Cortex of kidney (tissue), 1 donor: ENCODE measurements at places on chromosomes 7 and 10.

DNA sequence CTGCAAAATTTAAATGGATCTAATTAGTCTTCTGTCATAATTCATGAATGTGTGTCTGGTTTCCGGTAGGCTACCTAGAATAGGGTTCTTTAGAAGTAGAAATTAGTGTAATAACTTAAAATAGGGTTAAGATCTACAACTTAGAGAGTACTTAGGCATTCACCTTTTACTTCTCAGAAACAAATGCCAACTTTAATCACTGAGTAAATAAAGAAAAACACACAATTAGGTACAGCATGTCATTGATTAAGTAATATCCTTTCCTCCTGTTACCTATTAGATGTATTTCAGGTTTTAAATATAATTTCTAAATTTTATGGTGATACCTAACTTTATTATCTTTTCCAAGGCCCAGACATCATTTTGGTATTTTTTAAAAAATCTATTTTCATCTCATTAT is 9.3 kb downstream of the ANKRD7 start:
- no peak for DNase-seq

- DNase-seq: no peak
These were observed 456.6 kb upstream of the POT1 start for GRCh38 chr7:125386211-125386610.

- no peak for DNase-seq
These were observed 353.4 kb downstream of the TNS3 start for GRCh38 chr7:47228386-47229014.

DNA sequence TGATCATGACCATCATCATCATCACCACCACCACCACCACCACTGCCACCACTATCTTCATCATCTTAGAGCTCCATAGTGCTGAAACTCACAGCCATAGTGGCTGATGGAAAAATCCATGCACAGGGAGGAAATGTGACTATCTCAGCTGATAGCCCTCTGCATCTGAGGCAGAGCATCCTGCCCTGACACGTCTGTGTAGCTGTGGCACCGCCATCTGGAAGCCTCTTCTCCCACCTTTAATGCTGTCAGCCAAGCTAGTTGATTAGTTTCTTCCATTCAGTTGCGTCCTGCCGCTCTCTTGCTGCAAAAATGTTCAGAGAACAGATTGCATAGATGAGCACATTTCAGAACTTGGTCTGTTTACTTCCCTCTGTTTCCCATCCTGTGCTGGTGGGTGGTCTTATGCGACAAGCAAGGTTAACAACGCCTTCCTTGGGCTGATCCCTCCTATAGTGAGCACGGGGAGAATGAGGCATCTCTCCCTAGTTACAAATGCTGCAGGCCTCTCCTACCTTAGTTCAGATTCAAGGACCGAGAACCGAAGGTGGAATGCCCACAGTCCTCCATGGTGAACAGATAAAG is 478.6 kb downstream of the PLXNA4 start:
- DNase-seq: no peak

GRCh38 chr10:76880931-76881330 is 756.7 kb downstream of the KCNMA1 start:
- no peak for DNase-seq

DNA sequence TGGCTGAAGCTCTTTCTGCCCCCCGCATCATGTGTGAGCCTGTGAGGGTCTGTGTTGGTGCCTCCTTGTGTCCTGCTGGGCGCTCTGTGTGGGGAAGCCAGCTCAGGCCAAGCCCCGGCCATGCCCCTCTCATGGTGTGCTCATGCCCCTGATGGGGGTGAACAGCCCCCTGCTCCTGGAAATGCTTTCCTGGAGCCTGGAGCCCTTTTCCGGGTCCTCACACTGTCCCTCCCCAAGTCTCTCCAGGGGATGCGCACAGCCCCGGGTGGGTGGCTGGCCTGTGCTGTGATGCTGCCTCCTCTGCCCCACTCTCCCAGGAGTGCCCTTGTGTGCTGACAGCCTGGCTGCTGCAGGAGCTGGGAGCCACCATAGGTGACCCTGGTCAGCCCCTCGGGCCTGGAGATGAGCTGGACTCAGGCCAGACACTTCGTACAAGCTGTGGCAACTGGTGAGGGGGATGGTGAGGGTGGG is 20.8 kb upstream of the ZNF862 start:
- no peak for DNase-seq

DNA sequence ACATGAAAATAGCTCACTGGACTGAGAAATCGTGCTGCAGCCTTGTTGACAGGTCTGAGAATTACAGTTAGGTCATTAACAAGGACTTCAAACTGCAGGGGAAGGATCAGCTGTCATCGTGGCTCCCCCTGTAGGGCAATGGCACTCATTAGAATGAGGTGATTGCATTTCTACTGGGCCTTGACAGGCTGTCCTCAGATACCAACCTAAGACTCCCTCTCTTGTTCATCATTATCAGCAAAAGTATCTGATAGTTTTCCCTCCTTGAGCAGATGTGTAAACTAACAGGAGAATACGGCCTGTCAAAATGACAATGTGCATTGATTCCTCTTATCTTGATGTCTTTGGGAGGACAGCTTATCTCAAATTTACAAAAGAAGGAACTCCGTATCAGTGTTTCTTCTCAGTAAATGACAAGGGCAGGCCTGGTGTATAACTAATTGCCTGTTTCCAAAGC is 648.5 kb upstream of the LRRN3 start:
- no peak for DNase-seq
